ENCODE measurements at places on chromosomes 4 and X. TPM values are rescaled to one million over a fixed set of nuclear protein-coding genes. Genes with fewer than 3 reads are reported as not detected.

Gene VCX2
- total RNA-seq, result not detected

Gene SLC16A2
- total RNA-seq, result 22.7 TPM

Gene BMX
- total RNA-seq, result not detected

Gene RAI2
- 0.13 TPM for total RNA-seq

Gene AKAP4
- not detected for total RNA-seq

Measured in A549 treated with GW870086 at 1 μM for 4 hours (cell line).